Fibroblast of lung (primary cell): ENCODE measurements at places on chromosomes 1 and 21.

DNA sequence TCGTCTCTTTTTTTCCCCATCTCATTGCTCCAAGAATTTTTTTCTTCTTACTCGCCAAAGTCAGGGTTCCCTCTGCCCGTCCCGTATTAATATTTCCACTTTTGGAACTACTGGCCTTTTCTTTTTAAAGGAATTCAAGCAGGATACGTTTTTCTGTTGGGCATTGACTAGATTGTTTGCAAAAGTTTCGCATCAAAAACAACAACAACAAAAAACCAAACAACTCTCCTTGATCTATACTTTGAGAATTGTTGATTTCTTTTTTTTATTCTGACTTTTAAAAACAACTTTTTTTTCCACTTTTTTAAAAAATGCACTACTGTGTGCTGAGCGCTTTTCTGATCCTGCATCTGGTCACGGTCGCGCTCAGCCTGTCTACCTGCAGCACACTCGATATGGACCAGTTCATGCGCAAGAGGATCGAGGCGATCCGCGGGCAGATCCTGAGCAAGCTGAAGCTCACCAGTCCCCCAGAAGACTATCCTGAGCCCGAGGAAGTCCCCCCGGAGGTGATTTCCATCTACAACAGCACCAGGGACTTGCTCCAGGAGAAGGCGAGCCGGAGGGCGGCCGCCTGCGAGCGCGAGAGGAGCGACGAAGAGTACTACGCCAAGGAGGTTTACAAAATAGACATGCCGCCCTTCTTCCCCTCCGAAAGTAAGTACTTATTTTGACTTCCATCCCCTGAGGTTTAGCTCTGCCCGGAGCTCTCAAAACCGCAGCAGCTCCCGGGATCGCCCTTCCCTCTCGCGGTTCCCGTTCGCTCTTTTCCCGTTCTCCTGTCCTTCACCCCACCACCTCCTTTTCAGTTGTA lies 1.5 kb downstream of the TGFB2 start:
- DNase-seq: peak; percentile 58
- H3K27me3 ChIP-seq: no peaks in the 10 kb centered on the region
- H3K4me1 ChIP-seq: no peaks in the 10 kb centered on the region
- H3K4me3 ChIP-seq: peak overlapping the region; percentile 79

DNA sequence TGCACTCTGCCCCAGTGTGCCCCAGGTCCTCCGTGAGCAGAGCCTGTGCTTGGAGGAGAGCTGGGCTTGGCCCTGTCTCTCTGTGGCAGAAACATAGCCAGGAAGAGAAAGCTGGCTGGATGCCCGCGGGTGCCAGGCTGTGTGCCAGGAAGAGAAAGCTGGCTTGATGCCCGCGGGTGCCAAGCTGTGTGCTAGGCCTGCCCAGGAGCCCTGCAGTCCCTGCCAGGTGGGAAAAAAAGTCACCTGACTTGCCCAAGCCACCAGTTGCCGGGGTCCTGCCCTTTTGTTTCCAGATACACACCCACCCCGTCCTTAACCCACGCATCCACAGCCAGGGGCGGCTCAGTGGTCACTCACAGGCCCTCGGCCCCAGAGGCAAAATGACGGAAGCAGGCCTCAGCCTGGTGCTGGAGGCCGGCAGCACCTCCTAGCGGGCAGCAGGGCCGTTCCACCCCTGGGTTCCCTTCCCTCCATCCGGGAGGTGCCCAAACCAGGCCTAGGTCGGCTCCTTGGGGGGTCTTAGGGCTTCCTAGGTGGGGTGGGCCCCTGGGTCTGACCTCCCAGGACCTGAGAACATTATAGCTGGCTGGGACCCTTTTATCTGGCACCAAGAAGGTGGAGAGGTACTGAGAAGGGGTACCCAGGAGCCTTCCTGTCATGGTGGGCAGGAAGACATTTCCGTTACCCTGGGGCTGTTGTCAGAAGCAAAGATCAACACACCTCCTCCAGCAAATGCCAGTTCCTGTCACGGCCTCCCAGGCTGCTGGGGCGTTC lies 9.1 kb downstream of the ITGB2 start:
- DNase-seq: no peak
- no peak overlapping the region for H3K27ac ChIP-seq
- no peaks in the 10 kb centered on the region for H3K36me3 ChIP-seq
- peaks cover 27% of the 10 kb centered on the region for H3K27me3 ChIP-seq
- no peaks in the 10 kb centered on the region for H3K4me1 ChIP-seq

DNA sequence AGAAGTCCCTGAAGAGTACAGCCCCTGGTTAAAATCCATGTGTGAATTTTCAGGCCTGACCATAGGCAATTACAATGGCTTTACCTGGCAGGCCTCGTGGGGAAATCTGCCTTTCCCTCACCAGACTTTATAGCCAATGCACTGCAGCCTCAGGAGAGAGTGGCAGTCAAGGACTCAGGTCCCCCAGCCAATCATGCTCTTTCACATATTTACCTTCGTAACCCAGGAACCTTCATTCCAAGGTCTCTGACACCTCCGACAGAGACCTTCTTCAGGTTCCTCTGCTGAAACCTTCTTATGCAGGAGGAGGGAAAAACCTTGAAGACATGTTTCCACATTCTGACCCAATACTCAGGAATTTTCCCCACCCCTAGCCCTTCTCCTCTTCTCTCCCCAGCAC lies 118.9 kb downstream of the FASLG start:
- no peak for DNase-seq
- H3K4me1 ChIP-seq: no peaks in the 10 kb centered on the region
- no peak overlapping the region for H3K4me3 ChIP-seq
- H3K27ac ChIP-seq: no peak overlapping the region

DNA sequence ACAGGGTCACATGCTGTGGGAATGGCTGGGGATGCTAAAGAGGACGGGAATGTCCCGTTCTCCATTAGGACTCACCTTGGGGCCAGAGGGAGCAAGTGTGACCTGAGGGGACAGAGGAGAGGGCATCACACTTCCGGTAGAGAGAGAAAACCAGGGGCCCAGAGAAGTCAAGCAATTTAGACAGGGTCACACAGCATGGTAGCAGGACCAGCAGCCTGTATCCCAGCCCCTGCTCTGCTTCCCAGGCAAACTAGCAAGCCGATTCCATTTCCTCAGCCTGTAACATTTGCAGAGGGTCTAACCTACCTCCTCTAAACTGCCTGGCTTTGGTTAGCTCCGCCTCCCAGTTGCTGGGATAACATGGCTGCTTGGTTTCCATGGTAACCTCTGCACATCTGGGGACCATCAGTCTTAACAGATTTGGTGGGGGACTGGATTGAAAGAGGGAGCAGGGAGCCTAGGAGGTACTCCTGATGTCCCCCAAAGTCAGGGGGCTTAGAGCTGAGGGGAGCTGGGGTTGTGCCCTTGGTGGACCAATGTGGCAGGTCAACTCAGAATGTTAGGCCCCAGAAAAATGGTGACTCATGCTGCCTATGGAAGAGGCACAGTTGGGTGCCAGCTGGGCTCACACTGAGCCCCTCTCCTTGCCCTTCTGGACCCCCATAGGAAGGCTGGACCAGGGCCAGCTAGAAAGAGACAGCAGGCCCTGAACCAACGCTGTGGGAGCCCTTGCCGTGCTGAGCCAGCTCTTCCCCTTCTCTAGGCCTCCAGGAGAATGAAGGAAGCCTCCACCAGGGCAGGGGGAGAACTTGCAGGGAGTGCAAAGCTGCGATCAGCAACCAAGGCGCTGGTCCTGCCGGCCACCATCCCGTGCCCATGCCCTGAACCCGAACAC lies 9.5 kb downstream of the COL16A1 start:
- no peak overlapping the region for H3K27ac ChIP-seq
- H3K27me3 ChIP-seq: no peaks in the 10 kb centered on the region
- H3K4me1 ChIP-seq: peaks cover 13% of the 10 kb centered on the region
- DNase-seq: no peak

DNA sequence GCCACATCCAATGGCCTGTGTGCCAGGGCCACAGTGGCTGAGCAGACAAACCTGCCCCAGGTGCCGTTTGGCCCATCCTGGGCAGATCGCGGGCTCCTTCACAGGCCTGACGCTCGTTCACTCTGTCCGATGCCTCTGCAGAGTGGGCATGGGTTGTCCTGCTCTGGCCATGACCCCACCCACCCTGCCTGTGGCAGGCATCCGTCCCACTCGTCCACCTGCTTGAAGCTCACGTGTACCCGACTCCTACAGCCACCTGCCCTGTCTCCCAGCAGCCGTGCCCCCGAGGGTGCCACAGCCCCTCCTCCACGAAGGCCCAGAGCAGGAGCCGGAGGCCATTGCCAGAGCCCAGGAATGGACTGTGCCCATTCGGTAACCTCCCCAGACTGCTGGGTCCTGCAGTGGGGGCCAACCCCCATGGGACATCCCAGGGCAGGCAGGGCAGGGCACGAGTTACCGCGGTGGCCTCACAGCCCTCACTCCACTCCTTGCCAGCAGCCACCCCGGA lies 41.9 kb downstream of the TRIM11 start:
- no peak for DNase-seq
- no peak overlapping the region for H3K4me3 ChIP-seq
- no peaks in the 10 kb centered on the region for H3K4me1 ChIP-seq
- no peaks in the 10 kb centered on the region for H3K36me3 ChIP-seq

GRCh38 chr1:245578771-245579170 lies 424.0 kb downstream of the KIF26B start:
- DNase-seq: peak; percentile 64
- H3K27ac ChIP-seq: no peak overlapping the region
- no peaks in the 10 kb centered on the region for H3K4me1 ChIP-seq
- H3K36me3 ChIP-seq: no peaks in the 10 kb centered on the region
